ENCODE measurements at places on chromosomes 7 and 10. TPM values are rescaled to one million over a fixed set of nuclear protein-coding genes. Genes with fewer than 3 reads are reported as not detected.
A peak's percentile ranks its signal among the peaks of the same experiment; 100 is the strongest.

UNCX gene
- not detected for total RNA-seq

COBL gene
- 0.21 TPM for total RNA-seq

CHN2 gene
- total RNA-seq: 0.27 TPM

RTKN2 gene
- not detected for total RNA-seq

CYP2E1 gene
- 0.96 TPM for total RNA-seq

TFPI2 gene
- total RNA-seq: 0.28 TPM

OPN1SW gene
- total RNA-seq: not detected

UCN3 gene
- total RNA-seq: not detected

OGA gene
- total RNA-seq: 87.8 TPM

CABCOCO1 gene
- total RNA-seq: not detected

DNA sequence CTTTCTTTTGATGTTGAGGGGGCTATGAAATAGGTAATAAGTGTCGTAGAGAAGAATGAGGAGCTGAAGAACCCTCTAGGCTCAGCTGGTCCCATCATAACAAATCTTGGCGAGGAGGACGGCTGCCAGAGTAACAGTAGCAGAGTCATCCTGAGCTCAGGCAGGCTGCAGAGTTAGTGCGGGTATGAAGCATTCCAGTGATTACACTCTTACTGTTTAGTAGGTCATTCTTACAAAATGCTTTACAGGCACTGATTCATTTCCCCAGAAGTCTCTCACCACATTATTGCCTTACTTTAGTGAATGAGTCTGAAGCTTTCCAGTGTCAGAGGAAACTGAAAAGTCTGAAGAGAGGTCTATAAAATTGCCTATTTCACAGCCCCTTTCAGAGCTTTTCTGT lies 43.9 kb upstream of the GPR158 start:
- H3K36me3 ChIP-seq: no peaks in the 10 kb centered on the region
- no peak for DNase-seq
- H3K4me3 ChIP-seq: no peak overlapping the region
- no peaks in the 10 kb centered on the region for H3K27me3 ChIP-seq
- H3K4me1 ChIP-seq: no peaks in the 10 kb centered on the region
- no peak overlapping the region for H3K27ac ChIP-seq

GRCh38 chr7:112009081-112009480 lies 197.1 kb downstream of the DOCK4 start:
- peaks cover 1% of the 10 kb centered on the region for H3K27me3 ChIP-seq
- H3K4me1 ChIP-seq: no peaks in the 10 kb centered on the region
- DNase-seq: no peak
- H3K36me3 ChIP-seq: no peaks in the 10 kb centered on the region

- no peaks in the 10 kb centered on the region for H3K27me3 ChIP-seq
- DNase-seq: no peak
- no peak overlapping the region for H3K27ac ChIP-seq
- peaks cover 2% of the 10 kb centered on the region for H3K4me1 ChIP-seq
- no peak overlapping the region for H3K4me3 ChIP-seq
Observed at GRCh38 chr7:23226844-23227450, 19.6 kb upstream of the GPNMB start.

DNA sequence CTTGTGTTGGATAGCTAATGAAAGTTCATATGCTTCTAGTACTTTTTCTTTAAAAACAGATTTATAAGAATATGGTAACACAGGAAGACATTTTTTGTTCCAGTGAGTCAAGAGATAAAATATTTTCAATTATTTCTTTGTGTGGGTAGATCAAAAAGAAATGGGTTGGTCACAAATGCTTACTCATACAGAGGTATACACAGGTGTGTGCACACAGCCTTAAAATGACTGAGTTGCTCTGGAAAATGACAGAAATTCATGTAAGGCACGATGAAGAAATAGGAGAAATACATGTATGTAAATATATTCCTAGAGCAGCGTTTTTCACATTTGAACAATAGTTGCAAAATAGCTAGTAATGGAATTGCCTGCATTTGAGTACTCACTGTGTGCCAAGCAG lies 66.0 kb downstream of the ST7 start:
- DNase-seq: no peak
- no peak overlapping the region for H3K4me3 ChIP-seq
- H3K27ac ChIP-seq: no peak overlapping the region
- no peaks in the 10 kb centered on the region for H3K27me3 ChIP-seq
- H3K36me3 ChIP-seq: no peaks in the 10 kb centered on the region

GRCh38 chr10:69936091-69936490 lies 116.6 kb upstream of the MACROH2A2 start:
- H3K27ac ChIP-seq: no peak overlapping the region
- H3K4me1 ChIP-seq: no peaks in the 10 kb centered on the region

GRCh38 chr10:103442031-103442461 lies 10.1 kb downstream of the CALHM2 start:
- no peak overlapping the region for H3K27ac ChIP-seq
- H3K4me3 ChIP-seq: no peak overlapping the region
- 0 out of 2 replicates have a peak, but pooled peaks cover 2% of the 10 kb centered on the region for H3K4me1 ChIP-seq

- no peak for DNase-seq
- H3K4me1 ChIP-seq: peaks cover 3% of the 10 kb centered on the region
- H3K36me3 ChIP-seq: no peaks in the 10 kb centered on the region
Observed at GRCh38 chr7:50594734-50595485, 29.7 kb upstream of the DDC start.

GRCh38 chr7:129405527-129405926 lies 28.7 kb upstream of the STRIP2 start:
- no peaks in the 10 kb centered on the region for H3K4me1 ChIP-seq
- H3K27ac ChIP-seq: no peak overlapping the region
- no peaks in the 10 kb centered on the region for H3K27me3 ChIP-seq
- DNase-seq: peak; percentile 8
- H3K4me3 ChIP-seq: no peak overlapping the region
- H3K36me3 ChIP-seq: no peaks in the 10 kb centered on the region

DNA sequence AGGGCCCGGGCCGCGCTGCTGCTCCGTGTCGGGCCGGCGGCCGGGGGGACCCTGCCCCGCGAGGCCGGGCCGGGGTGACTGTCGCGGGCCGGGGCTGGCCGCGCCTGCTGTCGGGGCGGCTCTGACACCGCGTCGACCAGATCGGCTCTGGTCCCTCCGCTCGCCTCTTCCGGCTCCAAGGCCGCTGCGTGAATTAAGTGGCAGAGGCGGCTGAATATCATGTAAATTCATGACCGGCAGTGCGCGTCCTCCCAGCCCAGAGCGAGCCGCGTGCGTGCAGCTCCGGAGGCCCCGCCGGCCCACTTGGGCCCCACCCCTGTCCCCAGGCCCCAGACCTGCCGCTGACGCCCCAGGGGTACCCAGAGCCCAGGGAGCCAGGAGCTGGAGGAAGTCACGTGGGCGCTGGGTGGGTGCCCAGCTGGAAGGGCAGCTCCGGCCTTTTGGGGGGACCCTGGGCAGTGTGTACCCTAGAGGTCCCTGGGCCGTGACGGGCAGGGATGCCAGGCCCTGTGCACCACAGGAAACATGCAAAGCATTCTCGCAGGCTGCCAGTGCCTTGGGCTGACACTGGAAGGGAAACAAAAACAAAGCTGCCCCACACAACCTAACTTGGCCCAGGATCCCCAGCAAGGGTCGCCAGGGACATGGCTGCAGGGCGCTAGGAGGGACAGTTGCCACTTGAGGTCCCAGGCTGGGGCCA lies 584.0 kb upstream of the MKI67 start:
- H3K27ac ChIP-seq: no peak overlapping the region
- H3K36me3 ChIP-seq: no peaks in the 10 kb centered on the region
- no peaks in the 10 kb centered on the region for H3K27me3 ChIP-seq

GRCh38 chr10:106513352-106513771 lies 651.1 kb downstream of the SORCS1 start:
- H3K4me1 ChIP-seq: no peaks in the 10 kb centered on the region
- no peaks in the 10 kb centered on the region for H3K36me3 ChIP-seq
- no peaks in the 10 kb centered on the region for H3K27me3 ChIP-seq
- H3K27ac ChIP-seq: no peak overlapping the region

DNA sequence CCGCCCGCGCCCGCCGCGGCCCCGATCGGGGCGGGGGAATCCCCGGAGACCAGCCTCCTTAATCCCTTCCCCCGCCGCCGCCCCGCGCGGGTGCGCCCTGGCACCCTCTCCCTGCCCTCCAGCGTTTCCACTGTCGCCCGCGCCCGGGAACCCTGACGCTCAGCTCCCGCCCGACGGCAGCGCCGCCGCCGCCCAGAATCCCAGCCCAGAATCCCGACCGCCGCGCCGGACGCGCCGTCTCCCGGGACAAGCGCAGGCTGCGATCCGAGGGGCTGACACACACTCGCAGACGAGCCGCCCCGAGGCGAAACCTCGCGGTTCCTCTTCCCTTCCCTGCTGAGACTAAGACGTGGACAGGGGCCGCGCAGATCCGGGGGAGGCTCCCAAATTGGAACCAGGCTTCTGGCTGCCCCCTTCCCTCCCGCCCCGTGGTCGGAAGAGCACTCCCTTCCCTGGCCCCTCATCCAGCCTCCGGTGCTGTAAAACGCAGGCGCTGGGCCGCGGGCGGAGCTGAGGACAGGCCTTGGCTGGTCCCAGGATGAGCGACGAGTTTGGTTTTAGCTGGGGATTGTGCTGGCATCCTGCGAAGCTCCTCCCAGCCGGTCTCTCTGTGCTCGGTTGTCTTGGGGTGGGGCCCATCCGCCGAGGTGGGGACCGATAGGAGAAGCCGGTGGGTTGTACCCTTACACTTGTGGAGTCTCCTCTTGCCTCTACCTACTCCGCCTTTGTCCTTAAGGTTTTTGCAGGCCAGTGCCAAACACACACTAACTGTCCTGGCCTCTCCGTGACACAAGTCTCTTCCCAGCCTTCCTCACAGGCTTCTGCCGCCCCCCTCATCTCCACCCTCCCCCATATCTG lies 1.1 kb downstream of the MARVELD1 start:
- no peak overlapping the region for H3K27ac ChIP-seq
- peak overlapping the region; percentile 74 for H3K4me3 ChIP-seq
- no peaks in the 10 kb centered on the region for H3K27me3 ChIP-seq
- DNase-seq: no peak

- H3K27me3 ChIP-seq: no peaks in the 10 kb centered on the region
- H3K27ac ChIP-seq: no peak overlapping the region
- H3K4me1 ChIP-seq: no peaks in the 10 kb centered on the region
- no peaks in the 10 kb centered on the region for H3K36me3 ChIP-seq
- no peak overlapping the region for H3K4me3 ChIP-seq
Observed at GRCh38 chr10:51397695-51398094, 301.7 kb downstream of the CSTF2T start.

DNA sequence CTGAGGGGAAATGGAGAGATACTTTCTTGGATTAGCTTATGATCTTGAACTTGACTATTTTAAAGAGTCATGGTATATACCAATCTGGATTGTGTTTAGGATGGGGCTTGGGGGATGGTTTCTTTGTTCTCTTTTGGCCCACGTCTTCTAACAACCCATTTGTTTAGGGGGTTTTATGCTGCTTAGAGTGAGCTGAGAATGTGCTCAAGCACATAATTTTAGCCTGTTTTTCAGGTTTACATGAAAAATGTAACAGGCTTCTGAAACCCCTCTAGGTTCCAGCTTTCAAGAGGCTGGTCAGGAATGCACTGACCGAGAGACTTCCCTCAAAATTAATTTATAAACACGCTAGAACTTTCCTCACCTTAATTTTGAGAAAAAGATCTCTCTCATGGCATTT lies 94.3 kb downstream of the AUTS2 start:
- H3K27me3 ChIP-seq: no peaks in the 10 kb centered on the region
- no peak overlapping the region for H3K4me3 ChIP-seq
- H3K4me1 ChIP-seq: peaks cover 44% of the 10 kb centered on the region
- DNase-seq: no peak
- peaks cover 9% of the 10 kb centered on the region for H3K36me3 ChIP-seq

GRCh38 chr7:2807460-2807844 lies 36.7 kb downstream of the GNA12 start:
- H3K27me3 ChIP-seq: no peaks in the 10 kb centered on the region
- H3K27ac ChIP-seq: no peak overlapping the region
- H3K4me3 ChIP-seq: no peak overlapping the region
- no peak for DNase-seq
- H3K36me3 ChIP-seq: no peaks in the 10 kb centered on the region

DNA sequence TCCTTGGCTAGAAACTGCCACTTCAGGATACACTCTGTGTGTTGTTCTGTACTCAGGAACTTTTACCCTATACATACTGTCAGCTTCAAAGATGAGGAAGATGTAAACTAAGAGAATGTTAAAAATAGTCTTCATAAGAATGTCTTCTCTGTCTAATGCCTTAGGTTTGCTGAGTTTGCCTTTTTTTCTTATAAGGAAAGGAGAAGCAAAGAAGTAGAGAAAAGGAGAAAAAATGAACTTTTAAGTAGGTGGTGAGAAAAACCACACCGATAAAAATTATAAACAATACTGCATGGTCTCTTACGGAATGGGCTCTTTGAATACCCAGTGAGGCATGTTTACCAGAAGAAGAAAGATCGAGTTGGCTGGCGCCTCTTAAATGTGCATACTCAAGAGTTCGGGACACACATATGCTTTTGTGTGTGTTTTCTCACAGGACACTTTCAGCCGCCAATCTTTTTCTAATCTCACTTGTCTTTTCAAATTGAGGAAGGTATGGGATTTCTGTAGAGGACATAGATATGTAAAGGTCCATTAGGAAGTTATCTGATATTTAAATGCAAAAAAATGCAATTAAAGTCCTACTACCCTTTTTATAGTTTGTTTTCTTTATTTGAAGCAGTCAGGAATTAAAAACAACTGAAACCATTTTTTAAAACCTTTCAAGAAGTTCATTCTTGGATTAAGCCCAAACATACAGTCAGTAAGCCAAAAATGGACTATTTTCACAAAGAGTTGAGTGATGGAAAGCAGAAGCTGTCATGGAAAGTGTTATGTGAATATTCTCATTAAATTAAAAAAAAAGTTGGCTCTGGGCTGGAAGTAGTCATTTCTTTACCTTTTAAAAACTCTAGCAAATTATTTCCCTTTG lies 100.6 kb upstream of the MDFIC start:
- H3K4me1 ChIP-seq: no peaks in the 10 kb centered on the region
- no peak overlapping the region for H3K27ac ChIP-seq
- DNase-seq: no peak
- H3K27me3 ChIP-seq: no peaks in the 10 kb centered on the region
- H3K36me3 ChIP-seq: no peaks in the 10 kb centered on the region
